Left forelimb (tissue), 1 donor: ENCODE measurements at places on chromosomes 2 and 18.
A peak's percentile ranks its signal among the peaks of the same experiment; 100 is the strongest.

- DNase-seq = no peak
These were observed 156.1 kb upstream of the ID2 start for GRCh38 chr2:8525582-8526402.

DNA sequence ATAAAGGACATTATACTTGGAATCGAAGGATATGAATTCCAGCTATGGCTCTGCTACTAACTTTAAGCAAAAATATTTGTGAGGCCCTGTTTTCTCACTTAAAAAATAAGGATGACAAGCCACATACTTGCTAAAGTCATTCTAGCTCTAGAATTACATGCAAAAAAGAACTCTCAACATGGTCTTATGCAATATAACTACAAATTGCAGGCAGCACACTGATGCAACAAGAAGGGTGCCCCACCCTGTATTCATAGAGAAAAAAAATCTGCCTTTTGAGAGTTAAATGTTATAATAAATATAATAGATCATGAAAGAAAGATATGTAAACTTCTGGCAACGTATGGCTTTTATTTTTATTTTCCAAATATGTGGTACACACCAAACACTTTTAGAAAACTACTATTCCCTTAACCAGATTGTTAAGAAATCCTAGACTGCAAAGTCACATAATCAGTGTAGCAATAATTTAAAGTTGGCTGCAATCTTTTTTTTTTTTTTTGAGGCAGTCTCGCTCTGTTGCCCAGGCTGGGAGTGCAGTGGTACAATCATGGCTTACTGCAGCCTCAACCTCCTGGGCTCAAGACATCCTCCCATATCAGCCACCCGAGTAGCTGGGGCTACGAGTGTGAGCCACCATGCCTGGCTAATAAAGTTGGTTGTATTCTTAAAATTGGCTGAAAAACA is 40.2 kb upstream of the WDSUB1 start:
- no peak for DNase-seq

GRCh38 chr2:171409436-171409971 is 24.3 kb downstream of the METTL8 start:
- no peak for DNase-seq

- DNase-seq = no peak
These were observed 121.2 kb upstream of the SPRED2 start for GRCh38 chr2:65553504-65554074.

- DNase-seq = no peak
These were observed 67.6 kb downstream of the SLC66A3 start for GRCh38 chr2:11222845-11223244.

DNA sequence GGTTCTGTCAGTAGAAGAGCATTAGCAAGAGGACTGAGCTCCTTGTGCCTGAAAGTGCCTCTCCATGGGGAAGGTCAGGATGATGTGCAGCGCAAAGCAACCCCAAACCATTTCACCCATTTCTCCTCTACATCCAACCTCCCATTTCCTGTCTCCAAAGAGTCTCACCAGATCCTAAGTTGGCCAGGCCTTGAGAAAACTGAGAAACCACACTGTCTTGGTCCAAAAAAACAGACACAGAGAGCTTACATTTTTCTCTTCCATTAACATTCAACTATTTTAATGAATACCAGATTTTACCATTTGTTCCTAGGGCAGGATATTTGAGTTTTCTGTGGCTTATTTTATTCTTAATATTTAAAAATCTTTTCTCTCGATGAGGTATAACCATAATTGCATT is 195.0 kb downstream of the EPHA4 start:
- no peak for DNase-seq

- no peak for DNase-seq
These were observed 34.8 kb upstream of the SP5 start for GRCh38 chr2:170680172-170680941.

GRCh38 chr2:77521548-77521891 is 656 bp downstream of the LRRTM4 start:
- DNase-seq = no peak

- no peak for DNase-seq
These were observed 38.4 kb downstream of the TBC1D8 start for GRCh38 chr2:101112772-101113157.

GRCh38 chr18:3441290-3441689 is 8.7 kb upstream of the TGIF1 start:
- no peak for DNase-seq

- DNase-seq = no peak
These were observed 119.5 kb downstream of the RTP5 start for GRCh38 chr2:241989074-241989473.

DNA sequence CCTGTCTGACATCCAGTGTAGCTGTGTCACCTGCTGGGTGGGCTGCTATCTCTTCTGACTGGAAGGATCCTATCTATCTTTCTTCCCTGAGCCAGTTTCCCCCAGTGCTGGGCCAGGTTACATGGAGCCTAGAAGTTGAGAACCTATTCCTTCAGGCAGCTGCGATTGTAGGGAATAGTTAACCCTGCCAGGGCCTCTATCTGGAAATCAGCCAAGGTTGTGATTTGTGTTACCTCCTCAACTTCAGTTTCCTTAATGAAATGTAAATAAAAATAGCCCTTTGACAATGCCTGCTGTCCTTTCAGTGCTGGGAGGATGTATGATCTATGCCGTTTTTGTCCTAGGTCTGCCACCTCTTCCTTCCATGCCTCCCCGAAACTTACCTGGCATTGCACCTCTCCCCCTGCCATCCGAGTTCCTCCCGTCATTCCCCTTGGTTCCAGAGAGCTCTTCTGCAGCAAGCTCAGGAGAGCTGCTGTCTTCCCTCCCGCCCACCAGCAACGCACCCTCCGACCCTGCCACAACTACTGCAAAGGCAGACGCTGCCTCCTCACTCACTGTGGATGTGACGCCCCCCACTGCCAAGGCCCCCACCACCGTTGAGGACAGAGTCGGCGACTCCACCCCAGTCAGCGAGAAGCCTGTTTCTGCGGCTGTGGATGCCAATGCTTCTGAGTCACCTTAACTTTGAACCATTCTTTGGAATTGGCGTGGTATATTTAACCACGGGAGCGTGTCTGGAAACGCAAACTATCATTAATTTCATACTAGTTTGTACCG is 36.6 kb downstream of the GORASP2 start:
- no peak for DNase-seq

DNA sequence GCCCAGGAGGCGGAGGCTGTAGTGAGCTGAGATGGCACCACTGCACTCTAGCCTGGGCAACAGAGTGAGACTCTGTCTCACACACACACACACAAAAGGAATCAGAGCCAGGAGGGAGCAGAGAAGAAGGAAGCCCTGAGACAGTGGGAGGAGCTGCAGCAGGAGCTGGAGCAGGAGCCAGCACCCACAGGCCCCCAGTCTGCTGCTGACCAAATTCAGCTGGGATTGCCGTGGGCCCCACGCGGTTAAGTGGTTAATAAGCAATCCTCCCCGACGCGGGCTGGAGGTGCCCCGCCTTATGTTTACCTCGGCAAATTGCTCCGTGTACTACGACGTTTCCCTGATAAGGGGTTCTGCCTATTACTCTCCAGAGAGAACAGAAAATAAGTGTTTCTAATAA is 265.3 kb downstream of the TWIST2 start:
- no peak for DNase-seq

GRCh38 chr18:63730773-63731172 is 28.0 kb downstream of the SERPINB11 start:
- no peak for DNase-seq

DNA sequence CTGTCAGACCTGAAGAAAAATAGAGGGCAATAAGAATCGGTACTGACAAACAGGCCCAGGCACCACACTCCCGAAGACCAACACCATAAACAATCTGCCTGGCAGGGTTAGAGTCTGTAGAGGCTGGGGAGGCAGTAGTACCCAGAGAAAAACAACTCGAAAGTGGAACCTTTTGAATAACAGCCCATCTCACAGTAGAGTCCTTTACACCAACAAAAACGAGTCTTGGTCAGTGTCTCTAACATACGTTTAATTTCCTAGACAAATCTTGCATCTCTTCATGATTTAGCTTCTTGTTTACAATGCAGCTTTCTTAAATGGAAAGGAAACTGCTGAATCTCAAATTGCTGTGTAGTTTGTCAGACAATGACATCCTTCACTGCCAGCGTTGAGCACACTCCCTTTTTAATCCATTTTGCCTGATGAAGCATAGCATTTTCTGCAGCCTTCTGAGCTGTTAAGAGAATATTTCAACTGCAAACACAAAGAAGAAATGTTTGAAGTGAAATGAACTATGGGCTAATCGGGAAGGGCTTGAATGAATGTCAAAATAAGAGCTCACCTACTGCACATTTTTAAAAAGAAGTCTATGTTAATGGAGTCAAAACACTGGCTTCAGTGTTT is 73.1 kb upstream of the DSG1 start:
- DNase-seq = no peak

DNA sequence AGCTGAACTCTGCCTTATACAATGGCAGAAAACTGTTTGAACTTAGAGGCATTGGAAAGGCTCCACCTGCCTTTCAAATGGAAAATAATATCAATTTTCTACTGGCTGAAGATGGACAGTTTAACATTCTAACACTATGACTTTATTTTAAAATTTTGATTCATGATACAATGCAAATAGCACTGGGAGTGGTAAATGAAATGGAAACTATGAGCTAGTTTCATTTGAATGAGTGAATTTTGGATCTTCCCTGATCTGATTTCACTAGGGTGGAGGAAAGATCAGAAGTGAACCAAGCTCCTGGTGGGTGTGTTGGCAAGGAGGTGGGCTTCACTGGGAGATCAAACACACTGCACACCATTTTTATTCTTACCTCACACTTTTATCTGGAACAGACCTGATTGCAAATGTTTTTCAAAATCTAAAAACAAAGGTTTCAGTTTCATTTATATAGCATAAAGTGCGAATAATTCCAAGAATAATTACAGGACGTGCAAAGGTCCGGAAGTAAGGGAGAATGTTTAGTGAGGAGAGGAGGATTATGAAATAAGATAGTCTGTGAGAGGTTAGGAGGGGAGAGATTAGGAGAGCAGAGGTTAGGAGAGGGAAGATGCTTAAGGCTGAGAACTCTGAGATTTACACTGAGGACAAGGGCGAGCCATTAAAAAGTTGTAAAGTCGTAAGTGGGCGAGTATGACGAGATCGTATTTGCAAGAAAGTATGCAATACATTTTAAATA is 18.6 kb upstream of the MBP start:
- no peak for DNase-seq

GRCh38 chr2:222305516-222306392 is 7.0 kb upstream of the PAX3 start:
- DNase-seq = no peak

DNA sequence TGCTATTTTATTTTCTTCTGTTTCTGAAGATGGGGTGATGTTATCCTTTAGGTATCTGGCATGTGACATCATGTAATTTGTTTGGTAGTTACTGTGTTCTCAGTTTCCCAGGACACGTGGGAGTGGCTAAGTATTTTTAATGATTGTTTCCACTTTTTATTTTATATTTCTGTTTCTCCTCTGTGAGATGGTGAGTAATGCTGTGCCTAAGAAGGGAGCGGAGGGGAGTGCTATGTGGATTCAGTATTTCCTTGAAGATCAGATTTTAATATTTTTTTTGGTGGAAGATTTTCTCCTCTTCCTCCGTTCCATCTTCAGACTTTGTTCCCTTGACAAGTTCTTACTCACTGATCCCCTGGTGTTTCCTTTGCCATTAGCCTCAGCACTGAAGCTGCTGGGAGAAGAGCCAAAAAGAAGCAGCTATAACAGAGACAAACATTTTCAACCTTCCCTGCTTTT is 180.0 kb upstream of the MMADHC start:
- no peak for DNase-seq

DNA sequence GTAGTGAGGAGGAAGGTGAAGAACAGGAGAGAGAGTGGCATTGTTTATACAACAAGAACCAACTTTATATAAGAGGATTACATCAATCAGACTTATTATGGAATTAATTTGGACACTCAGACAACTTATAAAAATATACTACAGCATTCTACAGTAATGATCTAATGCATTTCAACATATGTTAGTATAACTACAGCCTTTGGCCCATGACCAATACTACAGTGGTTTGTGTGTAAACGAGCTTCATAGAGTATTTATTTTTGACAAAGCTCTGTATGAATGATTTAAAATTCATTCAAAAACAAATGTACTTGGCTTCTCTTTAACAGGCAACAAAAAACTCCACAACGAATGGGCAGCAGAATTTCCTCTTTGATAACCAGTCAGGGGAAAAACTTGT is 72.8 kb downstream of the ZNF521 start:
- DNase-seq = no peak

- no peak for DNase-seq
These were observed 2.0 kb upstream of the GAL3ST2 start for GRCh38 chr2:241774419-241775222.

DNA sequence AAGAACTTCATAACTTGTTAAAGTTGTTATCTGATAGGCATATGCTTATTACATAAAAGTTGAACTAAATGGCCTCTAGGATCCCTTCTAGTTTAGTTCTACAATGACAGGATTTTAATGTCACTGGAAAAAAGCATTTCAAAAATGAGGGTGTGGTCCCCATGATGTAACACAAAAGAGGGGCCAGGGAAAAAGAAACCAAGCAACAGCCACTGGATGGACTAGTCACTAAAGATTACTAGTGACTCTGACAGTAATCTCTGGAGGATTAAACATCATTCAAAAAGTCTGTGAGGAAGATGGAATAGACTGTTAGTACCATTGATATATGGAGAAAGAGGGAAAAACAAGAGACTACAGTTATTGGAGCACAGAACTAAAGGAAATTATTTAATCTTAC is 22.6 kb downstream of the SEPTIN10 start:
- no peak for DNase-seq

GRCh38 chr2:168216351-168217005 is 30.9 kb downstream of the STK39 start:
- DNase-seq = no peak

DNA sequence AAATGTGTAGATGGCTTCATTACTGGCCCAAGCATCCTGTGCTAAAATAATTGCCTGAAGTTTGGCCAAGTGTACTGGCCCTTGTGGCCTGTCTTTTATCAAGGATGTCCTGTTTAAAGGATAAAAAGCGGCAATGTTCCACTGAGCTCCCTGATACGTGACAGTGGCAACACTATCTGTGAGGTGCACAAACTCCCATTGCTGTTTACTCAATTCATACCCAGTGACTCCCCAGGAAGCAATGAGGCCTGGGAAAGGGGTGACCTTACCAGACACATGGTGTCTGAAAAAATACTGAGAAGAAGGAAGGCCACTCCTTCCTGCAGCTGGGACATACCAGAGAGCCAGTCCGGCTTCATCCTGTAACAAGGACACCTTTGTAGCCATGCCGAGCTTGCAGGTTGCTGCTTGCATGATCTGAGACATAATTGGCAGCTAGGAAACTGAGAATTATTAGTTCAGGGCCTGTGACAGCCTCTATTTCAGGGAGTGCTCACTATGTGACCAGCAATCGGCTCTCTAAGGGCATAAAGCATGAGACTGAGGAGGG is 198.5 kb upstream of the LRATD1 start:
- DNase-seq = no peak

- DNase-seq = peak; percentile 53
These were observed 24.9 kb downstream of the GLI2 start for GRCh38 chr2:120760446-120761135.

DNA sequence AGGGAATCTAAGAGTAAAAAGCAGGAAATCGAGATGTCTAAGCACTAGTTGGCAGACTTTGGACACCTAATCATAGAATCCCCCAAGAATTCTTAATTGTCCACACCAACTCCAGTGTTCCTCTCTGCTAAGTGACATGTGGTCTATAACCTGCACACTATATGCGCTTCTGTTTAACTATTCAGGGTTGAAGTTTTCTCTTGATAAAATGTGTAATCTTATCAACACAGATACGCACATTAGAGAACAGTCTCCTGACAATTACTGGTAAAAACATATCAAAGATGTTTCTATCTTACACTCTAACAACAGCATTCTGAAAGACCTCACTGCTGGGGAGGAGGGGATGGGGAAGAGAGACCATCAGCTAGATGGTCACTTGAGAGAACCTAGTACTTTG is 3.9 kb downstream of the ABCB11 start:
- no peak for DNase-seq
